ENCODE measurements at places on chromosomes 2 and 18.

- DNase-seq = peak; percentile 54
Observed at GRCh38 chr2:113847144-113847543, 42.7 kb upstream of the ACTR3 start.

- DNase-seq = peak; percentile 41
Observed at GRCh38 chr2:204898928-204899640, 353.8 kb downstream of the PARD3B start.

DNA sequence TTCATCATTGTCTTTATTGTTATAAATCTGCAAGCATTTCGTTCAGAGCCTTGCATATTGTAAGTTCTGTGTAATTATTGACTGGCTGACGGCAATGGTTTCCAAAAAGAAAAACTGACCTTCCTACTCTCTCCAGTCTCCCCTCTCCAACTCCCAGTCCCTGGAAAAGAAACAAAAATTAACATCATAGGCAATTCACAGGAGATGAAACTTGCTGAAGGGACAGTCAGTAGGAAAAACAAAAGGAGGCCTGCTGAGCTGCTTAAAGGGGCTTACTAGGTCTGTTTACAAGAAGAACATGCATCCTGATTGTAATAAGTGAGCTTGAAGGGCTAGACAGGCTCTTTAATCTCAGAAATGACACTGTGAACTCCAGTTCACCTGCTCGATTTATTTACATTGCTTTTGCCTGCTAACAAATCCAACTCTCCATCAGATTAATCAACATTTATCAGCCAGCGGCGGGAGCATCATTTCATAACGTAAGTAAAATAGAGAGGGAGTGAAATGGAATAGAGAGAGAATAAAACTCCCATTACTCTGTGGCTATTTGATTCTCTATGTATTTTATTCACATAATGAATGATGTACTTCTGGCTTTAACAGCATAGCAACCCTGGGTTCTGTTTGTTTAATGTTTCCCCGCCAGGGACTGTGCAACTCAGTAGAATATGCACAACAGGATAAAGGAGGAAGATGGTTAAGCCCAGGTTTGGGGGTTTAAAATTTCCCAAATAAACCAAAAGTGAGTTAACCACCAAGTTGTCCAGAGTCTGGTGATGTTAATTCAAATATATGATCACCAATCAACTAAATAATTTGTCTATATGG is 256.7 kb upstream of the SETBP1 start:
- DNase-seq = no peak

GRCh38 chr2:236088368-236089057 is 79.7 kb downstream of the GBX2 start:
- no peak for DNase-seq

GRCh38 chr2:46118656-46119371 is 178.4 kb upstream of the EPAS1 start:
- DNase-seq = peak; percentile 42

GRCh38 chr2:226079196-226079595 is 679.7 kb downstream of the NYAP2 start:
- DNase-seq = peak; percentile 17

DNA sequence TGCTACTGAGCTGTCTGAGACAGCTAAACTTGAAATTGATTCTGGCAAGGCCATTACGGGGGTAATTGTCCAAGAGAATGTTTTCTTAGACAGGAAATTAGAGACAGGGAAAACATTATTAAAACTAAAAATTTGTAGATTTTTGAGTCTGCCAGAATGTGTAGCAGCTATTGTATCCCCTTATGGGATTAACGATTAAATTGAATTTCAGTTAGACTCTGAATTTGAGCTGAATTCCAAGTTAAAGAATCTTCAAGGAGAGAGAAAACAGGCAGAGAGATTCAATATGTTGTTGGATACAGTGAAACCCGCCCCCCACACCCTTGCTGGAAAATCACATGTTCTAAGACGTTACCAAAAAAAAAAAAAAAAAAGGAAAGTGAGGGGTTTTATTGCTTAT is 32.7 kb upstream of the CCDC68 start:
- no peak for DNase-seq

- DNase-seq = no peak
Observed at GRCh38 chr2:119063177-119063576, 95.4 kb downstream of the C1QL2 start.

GRCh38 chr2:236603361-236604015 is 33.9 kb downstream of the ACKR3 start:
- DNase-seq = no peak

DNA sequence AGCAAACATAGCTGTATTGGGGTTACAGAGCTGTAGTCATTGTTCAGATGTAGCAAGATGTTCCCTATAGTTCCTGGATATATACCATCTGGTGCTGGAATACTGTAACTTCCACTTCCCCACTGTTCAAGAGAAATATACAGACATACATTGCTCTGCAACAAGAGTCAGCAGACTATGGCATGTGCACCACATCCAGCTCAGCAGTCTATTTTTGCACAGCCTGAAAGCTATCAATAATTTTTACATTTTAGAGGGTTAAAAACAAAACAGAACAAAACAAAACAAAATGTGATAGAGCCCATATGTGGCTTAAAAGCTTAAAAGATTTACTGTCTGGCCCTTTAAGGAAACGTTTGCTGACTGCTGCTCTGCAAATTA is 31.8 kb upstream of the VIT start:
- DNase-seq = no peak

DNA sequence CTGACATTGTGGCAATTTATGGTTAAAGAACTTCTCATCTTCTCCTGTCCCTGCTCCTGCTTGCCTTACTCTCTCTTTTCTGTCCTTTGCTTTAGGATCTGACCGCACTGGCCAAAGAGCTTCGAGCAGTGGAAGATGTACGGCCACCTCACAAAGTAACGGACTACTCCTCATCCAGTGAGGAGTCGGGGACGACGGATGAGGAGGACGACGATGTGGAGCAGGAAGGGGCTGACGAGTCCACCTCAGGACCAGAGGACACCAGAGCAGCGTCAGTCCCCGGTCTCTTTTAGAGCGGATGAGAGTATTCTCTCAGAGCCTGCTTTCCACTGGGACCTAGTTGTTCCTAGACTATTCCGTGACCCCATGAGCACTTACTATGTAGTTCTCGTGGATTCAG is 122.2 kb upstream of the IL1R2 start:
- no peak for DNase-seq

GRCh38 chr2:195552581-195552980 is 104.4 kb upstream of the SLC39A10 start:
- DNase-seq = no peak
